EH (cell line): ENCODE measurements at places on chromosomes 2 and 18.

DNA sequence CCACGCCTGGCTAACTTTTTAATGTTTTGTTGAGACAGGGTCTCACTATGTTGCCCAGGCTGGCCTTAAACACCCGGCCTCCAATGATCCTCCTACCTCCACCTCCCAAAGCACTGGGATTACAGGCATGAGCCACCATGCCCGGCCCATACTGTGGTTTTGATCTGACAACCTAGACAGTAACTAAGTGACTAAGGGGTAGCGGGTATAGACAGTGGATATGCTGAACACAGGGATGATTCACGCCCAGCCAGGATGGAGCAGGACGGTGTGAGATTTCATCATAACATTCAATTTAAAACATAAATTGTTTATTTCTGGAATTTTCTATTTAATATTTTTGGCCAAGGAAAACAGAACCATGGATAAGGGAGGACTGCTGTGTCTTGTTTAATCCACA lies 36.0 kb upstream of the YPEL5 start:
- DNase-seq, result peak; percentile 58

DNA sequence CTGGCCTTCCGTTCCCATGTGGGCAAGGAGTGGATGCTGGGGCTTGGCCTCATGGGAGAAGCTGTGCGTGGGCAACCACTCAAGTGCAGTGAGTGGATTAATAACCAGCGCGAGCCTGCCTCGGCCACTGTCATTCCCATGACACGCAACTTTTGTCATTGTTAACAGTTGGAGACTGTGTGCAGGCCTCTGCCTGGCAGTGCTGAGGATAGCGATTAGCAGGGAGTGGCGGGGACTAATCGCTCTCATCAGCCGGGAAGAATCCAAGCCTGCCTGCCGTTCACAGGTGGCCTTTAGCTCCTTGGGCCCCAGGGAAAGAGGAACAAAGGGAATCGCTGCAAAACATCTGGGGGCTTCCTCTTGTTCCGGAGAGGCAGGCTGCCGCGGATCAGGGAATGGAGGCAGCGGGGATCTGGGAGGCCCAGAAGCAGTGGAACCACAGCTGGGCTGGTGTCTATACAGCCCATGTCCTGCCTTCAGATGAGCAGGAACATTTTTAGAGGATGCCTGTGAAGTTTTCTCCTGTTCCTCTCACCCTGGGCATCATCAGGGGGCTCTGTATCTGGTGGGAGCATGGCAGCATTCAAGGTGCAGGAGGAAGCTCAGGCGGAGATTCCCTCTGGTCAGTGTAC lies 53.8 kb downstream of the CTIF start:
- no peak for DNase-seq

- DNase-seq, result no peak
These were observed 10.4 kb upstream of the SPATS2L start for GRCh38 chr2:200296118-200296517.

DNA sequence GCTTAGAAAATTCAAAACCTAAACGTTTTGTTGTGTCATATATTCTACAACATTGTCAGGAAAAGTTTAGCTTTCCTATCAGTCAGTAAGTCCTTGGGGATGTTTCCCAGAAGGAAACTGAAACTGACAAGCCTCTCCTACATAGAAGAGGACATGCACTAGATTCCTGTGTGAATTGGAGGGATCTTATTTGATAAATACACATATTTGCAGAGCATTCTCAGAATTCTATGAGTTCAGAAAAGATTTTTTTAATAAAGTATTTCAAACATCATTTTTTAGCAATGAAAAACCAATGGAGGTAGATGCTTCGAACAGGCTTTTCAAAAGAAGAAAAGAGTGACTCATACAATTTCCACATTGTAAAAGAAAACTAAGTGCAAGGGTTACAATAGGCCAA lies 1706.7 kb downstream of the SUCLG1 start:
- no peak for DNase-seq

DNA sequence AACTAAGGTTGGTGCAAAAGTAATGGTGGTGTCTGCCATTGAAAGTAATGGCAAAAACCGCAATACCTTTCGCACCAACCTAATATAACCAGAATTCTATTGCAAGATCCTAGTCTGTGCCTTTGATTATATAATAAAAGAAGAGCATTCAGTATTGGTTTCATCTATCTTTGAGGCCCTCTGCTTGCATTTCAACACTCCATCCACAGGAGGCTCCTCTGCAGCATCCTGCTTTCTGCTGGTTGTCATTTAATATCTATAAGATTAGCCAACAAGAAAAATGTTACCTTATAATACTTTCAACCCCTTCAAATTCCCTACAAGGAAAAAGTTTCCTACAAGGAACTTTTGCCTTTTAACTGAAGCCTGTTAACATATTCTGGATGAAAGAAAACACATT lies 139.2 kb downstream of the CDCA7 start:
- DNase-seq, result peak; percentile 1

GRCh38 chr2:238231251-238231793 lies 8.5 kb downstream of the HES6 start:
- peak; percentile 63 for DNase-seq

GRCh38 chr2:170509452-170510193 lies 205.5 kb upstream of the SP5 start:
- DNase-seq, result no peak

DNA sequence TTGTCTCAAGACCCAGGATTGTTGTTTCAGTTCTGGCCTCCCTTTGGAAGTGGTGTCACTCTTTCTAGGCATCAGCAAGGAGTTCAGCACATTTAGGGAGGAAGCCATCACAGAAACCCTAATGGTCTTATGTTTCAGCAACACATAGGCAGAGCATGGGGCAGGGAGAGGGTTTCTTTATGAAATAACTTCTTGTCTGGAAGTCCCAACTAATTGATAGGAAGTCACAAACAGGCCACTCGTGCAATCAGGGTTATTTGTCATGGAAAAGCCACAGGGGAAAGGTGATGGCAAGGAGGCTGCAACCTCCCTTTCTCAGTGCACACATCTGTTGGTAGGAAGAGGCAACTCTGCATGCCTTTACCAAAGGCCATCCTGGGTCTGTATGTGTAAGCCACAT lies 103.0 kb downstream of the BCL11A start:
- DNase-seq, result no peak

DNA sequence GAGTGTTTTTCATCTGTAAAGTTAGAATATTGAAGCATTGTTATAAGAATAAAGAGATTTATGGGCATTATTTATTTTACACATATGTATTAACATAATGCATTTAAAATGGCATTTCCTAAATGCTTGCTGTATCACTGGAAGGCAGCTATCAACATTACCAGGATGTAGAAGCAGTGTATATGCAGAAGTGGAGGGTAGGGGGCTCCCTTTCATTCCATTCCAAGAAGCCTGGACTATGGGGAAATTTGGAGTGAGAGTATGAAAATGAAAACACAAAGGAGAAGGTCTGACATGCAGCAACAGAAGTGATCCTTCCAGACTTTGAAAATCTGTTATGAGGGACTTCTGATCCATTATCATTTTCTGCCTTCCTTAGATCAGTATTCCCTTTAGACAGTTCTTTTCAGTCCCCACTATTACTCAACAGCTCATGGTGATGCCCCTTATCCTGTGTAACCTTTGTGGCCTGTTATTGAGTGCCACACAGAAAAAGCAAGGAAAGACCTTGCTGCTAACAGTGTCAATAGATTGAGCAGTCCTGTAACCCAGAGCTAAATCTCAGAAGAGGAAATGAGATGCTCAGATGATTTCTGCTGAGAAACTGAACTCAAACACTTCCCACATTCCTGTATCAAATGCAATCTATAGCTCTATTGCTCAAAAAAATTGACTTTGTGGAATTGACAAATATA lies 216.6 kb downstream of the HNMT start:
- DNase-seq, result peak; percentile 1

DNA sequence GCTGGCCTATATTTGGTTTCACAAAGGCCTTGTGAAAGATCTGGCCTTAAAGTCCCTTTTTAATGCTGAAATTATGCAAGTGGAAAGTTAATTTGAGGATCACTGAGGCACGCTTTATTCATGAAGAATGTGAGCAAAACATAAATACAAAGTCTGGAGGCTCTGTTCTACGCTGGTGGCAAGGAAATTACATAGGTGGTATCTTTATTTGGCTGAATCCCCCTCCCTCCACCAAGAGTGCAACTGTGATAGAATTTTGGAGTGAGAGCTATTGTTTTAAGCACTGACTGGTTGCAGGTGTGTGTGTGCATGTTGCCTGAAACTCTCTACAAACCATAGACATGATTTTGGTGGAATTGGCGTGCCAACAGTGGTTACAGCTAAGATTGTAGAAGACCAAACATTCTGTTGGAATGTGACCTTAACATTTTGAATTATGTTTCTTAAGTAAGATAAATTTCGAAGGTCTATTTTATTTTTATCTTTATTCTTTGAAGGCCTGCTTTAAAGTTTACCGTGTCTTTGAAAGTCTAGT lies 114.3 kb downstream of the SPTBN1 start:
- no peak for DNase-seq
